Daoy (cell line): ENCODE measurements at places on chromosomes 7 and 10. TPM values are rescaled to one million over a fixed set of nuclear protein-coding genes. Genes with fewer than 3 reads are reported as not detected.

DNA sequence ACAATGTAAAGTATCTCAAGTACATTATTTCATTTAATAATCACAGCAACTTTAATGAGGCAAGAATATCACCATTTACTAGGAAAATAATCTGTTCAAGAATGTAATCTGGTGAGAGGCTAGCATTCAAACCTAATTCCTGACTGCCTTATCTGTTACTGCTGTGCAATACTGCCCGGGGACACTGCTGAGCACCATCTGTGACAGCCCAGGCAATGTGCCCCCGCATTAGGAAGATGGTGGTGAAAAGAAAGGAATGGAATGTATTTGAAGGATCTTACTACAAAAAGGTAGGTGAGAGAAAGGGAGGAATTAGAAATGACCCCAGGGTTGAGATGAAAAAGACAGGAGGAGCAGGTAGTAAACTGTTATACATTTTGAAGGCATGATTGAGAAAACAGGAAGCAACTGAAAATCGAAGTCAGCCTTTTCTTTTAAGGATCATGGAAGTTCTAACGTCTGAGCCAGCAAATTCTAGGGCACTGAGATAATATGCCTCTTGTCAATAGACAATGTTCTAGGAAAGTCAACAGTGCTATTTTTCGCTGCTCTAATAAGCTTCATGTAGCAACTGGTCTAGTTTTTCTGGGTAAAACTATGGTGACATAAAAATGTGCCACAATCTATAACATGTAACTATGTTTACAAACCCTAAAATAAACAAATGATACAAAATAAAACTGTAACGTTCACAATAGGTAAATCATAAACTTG, 90.4 kb downstream of the ETV1 start:
- no peak for DNase-seq

The PON3 gene
- total RNA-seq = not detected in 2 replicates

DNA sequence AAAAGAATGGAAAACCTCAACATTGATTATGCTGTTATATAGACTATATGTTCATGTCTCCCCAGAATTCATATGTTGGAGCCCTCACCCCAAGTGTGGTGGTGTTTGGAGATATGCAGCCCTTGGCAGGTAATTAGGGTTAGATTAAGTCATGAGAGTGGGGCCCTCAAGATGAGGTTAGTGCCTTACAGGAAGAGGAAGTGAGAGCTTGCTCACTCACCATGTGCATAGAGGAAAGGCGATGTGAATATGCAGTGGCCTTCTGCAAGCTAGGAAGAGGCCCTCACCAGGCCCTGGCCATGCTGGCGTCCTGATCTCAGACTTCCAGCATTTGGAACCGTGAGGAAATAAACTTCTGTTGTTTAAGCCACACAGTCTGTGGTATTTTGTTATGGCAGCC, 14.8 kb downstream of the ZNF33A start:
- DNase-seq = no peak

The NUTM2E gene
- total RNA-seq = under 0.01 TPM in 1 of 2 replicates, not detected in the other

DNA sequence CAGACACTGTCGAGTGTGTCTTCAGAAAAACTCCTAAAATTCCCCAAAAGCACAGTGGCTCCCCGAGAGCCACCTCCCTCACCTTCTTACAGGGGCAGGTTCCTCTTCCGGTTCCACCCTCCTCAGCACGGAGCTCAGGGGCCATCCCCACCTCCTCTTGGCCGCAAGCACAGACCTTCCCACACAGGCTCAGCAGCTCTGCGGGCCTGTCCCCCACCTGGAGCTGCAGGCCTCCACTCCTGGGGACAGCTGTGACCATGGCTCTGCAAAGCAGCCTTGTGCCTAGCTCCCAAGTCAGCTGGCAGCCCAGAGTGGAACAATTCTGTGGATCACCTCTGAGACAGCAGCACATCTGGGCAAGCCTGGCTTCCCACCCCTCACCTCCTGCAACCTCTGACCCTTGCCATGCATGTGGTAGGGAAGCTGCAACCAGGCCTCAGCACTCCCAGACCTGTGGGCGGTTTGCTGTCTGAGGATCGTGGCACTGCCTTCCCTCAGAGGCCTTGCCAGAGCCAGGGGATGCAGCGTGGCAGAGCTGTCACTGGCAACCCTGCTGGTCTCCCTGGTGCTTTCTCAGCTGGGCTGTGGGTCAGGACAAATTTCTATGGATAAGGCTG, 79.7 kb downstream of the ALOX5 start:
- DNase-seq = no peak

The GNAI1 gene
- 25.7 and 33.6 TPM in 2 replicates for total RNA-seq

DNA sequence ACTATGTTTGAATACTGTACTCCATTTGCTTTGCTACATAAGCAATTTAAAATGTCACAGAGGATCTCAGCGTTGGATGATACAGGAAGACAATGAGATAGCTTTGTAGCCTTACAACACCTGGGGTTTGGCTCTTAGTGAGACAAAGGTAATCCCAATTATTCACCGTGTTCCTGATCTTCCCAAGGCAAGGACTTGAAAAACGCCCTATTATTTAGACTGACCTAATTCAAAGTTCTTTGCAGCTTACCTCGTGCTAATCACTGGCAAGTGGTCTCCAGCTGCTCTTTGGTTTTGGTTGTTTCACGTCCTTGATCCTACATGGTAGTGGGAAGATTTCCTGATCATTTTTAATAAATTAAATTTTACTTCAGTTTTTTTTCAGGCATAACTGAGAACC, 23.0 kb upstream of the C7orf33 start:
- DNase-seq = no peak

The HYAL4 gene
- total RNA-seq = 0.63 and 2.1 TPM in 2 replicates

The CCDC172 gene
- total RNA-seq = not detected in 2 replicates
